Germinal center (tissue), 1 donor: ENCODE measurements at places on chromosomes 5 and 9.

GRCh38 chr5:171270136-171270535, 38.9 kb upstream of the TLX3 start:
- DNase-seq, result no peak

DNA sequence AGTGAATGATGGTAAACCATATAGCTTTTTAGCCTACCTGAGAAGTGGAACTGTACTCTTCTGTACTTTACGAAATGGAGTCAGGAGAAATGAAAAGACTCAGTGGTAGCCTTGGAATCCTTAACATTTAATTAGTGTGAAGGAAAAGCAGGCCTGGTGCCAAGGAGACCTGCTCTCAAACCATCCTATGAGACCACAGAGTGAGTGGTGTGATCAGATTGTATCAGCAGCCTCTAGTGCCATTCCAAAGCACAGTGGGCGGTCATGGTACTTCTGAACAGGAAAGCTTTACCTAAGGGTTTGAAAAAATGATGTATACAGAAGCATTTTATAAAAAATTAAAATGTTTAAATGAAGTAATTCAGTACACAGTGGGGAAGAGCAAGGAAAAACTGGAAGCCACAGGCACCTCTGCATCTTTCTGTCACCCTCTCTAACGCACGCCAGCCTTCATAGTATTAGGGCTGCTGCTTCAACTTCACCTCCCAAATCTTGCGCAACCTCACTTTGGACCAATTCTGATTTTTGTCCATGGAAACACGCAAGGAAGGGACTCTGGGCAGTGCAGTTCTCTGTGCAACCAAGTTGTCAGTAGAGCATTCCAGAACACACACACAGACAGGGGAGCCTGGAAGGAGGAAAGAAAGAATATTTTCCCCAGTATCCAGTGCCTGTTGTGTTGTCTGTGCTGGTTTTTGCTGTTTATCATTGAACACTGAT, 203.7 kb downstream of the SH3GL2 start:
- no peak for DNase-seq

DNA sequence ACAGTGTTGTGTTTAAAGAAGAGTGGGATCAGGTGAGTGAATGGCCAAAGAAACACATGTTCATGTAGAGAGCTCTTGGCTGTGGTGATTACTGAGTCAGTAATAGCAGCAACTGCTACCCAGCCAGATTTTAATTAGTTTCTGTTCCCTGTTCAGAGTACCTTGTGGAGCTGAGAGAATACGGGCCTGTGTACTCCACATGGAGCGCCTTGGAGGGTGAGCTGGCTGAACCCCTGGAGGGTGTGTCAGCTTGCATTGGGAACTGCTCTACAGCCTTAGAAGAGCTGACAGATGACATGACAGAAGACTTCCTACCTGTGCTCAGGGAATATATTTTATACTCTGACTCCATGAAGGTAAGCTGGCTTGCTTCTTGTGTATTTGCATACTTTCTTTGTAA, 52.3 kb downstream of the SLC46A2 start:
- no peak for DNase-seq

GRCh38 chr5:91535499-91535898, 152.4 kb upstream of the ARRDC3 start:
- no peak for DNase-seq

GRCh38 chr9:3292311-3292710, 233.5 kb downstream of the RFX3 start:
- no peak for DNase-seq

- DNase-seq, result no peak
These were observed 100.2 kb downstream of the PIP5K1B start for GRCh38 chr9:68804911-68805889.

GRCh38 chr9:108579757-108580439, 275.9 kb downstream of the ACTL7B start:
- no peak for DNase-seq

GRCh38 chr5:173924899-173925298, 36.8 kb downstream of the CPEB4 start:
- no peak for DNase-seq

- DNase-seq, result peak; percentile 69
These were observed 996 bp upstream of the GAS1 start for GRCh38 chr9:86948074-86948929.

GRCh38 chr9:116450378-116451139, 236.5 kb upstream of the TRIM32 start:
- no peak for DNase-seq

DNA sequence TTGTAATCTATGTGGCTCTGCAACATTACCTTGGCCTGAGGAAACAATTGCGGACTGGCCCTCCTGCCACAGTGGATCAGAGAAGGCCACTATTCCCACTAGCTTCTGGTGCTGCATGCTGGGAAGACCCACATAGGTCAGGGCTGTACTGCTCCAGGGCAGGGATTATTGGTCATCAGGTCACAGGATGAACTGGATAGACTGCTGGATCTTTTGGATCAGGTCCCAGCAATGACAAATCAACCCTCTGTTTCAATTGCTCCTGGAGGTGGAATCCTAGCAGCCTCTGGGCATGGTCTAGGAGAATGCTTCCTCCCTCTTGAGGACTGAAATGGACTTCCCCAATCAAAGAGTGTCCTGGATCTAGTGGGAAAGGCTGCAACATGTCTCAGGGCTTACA, 66.7 kb upstream of the PHF24 start:
- no peak for DNase-seq

- DNase-seq, result no peak
These were observed 54.2 kb downstream of the SSBP2 start for GRCh38 chr5:81696418-81697397.

DNA sequence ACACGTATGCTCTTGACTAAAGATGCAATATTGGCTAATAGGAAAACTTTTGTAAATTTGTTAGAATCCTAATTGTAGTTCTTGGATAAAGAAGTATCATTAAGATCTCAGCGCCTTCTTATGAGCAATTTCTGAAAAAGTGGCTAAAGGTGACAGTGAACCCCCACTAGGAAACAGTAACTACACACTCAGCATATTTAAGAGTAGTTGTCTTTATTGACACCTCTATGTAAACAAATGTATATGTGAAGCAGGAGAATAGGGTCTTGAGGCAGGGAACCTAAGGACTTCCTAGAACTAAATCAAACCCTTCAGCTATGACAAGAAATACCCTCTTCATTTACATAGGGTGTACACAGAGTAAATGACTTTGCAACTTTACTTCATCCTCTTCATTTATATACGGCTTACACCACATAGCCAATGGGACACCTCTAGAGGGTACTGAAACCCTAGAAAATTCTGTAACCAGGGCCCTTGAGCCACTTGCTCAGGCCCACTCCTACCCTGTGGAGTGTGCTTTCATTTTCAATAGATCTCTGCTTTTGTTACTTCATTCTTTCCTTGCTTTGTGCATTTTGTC, 2.8 kb downstream of the NIPSNAP3A start:
- no peak for DNase-seq

DNA sequence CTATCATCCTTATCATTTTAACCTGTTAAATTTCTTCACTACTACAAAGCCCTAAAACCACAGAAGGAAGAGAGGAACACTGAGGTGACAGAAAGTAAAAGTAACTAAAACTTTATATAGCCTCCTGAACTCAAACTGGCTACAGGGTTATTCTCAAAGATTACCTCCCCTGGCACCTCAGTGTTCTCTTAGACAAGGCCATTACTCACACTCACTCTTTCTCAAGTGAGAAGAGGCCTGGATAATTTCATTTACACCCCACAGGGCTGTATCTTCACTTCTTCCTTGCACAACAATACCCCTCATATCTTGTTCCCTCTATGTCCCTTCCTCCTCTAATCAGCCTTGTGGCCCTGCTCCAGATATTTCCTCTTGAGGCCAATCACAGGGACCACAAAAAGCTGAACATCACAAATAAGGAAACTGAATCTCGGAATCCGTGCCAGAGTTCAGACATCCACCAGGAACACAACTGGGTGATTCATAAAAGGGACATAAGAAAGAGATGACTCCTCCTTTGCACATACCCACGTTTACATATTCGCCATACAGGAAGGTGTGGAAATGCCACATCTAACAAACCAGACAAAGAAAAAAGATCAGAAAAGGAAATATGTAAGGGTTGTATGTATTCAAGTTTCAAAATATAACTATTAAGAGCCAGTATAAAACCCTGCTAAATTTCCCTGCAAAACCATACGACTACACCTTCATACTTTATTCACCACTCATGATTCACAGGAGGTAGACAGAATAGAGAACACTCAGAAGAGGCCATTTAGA, 1.7 kb upstream of the KLHL3 start:
- DNase-seq, result no peak

DNA sequence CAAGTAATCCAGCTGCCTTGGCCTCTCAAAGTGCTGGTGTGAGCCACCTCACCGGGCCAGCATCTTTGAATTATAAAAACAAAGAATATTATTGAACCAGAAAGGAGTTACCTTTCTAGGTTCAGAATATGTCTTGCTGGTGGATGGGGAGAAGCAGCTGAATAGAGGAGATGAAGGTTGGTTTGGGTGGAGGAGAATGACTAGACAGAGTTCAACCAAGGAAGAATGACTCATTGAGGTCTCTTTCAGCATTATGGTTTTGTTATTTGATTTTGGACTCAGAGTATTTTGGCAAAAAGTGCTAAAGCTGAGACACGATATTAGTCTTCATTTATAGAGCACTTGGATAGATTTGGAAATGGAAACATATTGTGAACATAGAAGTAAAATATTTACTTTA, 75.2 kb upstream of the MPDZ start:
- DNase-seq, result no peak

DNA sequence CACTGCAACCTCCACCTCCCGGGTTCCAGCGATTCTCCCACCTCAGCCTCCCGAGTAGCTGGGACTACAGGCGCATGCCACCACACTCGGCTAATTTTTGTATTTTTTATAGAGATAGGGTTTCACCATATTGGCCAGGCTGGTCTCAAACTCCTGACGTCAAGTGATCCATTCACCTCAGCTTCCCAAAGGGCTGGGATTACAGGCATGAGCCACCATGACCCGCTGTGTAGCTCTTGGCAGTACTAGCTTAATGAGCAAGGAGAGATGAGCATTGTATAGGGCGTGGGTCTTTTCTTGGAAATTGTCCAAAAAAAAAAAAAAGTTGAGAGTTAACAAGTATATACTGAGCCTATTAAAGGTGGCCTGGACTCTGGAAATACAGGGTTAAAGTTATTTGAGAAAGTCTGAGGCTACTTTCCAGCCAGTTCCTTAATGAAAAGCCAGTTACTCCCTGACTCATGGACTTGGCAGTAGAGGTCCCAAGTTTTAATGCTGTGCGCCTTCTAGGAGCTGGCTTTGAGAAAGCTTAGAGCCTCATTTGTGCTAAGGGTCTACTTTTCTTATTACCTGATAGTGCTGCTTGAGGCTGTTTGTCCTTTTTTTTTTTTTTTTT, 4.2 kb upstream of the FGF18 start:
- no peak for DNase-seq

DNA sequence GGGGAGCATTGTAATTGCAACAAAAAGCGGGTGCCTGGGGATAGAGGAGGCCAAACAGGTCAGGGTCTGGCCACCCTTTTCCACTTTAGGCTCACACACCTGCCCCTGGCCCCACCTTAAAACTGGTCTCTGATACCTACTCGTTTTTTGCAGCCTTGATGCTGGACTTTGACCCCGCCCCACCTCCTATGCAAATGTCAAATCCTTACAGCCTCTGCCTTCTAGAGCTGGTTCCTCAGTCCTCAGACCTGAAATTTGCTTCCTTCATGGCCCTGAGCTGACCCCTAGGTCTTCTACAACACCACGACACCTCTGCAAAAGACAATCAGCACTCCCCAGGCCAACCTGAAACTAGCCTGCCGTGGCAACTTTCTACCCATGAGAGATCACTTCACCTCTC, 37.7 kb downstream of the SMIM23 start:
- DNase-seq, result no peak

DNA sequence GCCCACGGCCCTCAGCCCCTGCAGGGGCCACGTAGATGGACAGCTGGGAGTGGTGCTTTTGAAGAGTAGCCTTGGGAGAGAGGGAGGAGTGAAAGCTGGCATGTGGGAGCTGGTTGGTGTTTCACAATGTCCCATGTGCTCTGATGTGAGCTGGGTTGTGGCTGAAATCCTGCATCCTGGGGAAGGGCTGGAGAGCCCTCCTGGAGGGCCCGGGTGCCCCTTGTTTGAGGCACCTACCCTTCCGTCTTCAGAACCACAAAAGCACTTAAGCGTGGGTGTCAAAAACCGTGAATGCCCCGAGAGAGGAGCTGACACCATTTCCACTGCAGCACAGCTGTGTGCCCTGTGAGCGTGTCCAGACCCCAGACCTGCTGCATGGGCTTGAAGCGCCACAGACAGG, 199.1 kb upstream of the ZNF618 start:
- no peak for DNase-seq

- no peak for DNase-seq
These were observed 290.6 kb downstream of the FBXL7 start for GRCh38 chr5:15790446-15791018.

DNA sequence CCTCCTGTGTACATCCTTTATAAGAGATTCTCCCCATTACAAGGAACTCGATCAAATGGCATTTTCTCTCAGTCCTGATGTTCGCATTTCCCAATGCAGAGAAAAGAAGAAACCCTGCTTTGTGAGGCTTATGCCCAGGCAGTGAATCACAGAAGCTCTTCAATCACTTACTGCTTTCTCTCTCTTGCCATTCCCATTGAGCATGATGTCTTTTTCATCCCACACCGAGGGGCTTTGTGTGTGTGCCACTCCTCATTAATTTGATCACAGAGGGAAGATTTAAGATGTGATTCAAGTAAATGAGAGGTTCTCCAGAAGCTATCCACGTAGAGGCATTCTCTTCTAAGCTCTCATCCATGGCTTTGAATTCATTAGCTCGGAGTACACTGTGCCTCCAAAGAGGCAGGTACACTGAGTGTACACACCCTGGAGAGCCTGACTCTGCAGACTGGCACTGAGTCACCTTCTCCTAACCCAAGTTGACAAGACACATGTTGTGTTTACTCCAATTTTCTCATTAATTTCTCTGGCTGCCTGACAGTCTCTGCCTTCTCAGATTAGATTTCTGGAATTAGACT, 45.4 kb downstream of the MFAP3 start:
- no peak for DNase-seq

DNA sequence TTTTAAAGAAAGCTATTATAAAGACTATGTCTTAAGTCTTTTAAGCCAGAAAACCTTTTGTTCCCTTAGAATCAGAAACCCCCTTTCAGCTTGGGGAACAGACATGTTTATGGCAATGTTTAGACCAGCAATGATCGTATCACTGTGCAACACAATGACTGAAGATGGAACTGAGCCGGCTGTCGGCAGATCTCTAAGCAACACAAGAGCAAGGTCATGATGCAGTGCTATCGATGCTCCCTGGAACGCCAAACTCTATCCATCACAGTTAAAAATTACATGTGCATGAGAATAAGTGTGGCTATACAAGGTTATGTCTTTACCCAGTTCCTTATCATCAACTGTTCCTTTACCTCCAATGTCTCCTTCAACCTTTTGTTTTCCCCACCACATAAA, 1.8 kb upstream of the RNF44 start:
- DNase-seq, result no peak

- DNase-seq, result no peak
These were observed 362.7 kb upstream of the SLC30A5 start for GRCh38 chr5:68730979-68731654.
